ENCODE measurements at places on chromosomes 7 and 10.

DNA sequence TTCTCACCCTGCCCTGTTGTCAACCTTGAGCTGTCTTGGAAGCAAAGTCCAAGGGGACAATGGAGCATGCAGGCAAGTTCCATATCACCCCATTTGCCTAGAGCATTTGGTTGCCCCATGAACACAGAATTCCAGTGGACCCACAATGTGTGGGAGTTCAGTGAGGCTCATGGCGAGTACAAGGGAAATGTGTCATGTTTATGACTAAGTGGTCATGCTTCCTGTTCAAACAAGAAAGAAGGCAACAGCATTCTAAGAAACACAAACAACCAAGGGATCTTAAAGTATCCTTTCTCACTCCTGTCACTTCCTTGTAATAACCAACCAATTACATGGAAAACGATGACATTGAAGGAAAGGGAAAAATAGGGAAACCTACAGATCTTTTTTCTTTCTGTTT, 513.0 kb downstream of the INHBA start:
- no peak for DNase-seq

DNA sequence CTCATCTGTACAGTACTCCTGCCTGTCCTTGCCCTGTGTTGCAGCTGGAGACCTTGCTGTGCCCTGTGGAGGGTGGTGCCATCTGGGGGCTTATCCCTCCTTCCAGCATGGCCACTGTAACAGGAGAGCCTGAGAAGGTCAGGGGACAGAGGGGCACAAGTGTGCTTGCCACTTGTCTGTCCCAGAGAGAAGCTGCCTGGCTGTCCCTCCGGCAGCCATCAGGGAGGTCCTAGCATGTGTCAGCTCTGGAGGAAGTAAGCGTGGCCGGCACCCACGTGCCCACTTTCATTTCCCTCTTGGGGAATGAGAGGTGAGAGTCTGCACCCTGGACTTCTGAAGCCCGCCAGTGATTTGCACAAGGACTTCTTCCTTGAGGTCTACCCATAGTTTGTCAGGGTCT, 97.0 kb upstream of the PPIF start:
- no peak for DNase-seq

- DNase-seq: no peak
These were observed 383.2 kb downstream of the TCERG1L start for GRCh38 chr10:130928306-130928705.

- no peak for DNase-seq
These were observed 567.4 kb upstream of the PCDH15 start for GRCh38 chr10:55368467-55368866.

DNA sequence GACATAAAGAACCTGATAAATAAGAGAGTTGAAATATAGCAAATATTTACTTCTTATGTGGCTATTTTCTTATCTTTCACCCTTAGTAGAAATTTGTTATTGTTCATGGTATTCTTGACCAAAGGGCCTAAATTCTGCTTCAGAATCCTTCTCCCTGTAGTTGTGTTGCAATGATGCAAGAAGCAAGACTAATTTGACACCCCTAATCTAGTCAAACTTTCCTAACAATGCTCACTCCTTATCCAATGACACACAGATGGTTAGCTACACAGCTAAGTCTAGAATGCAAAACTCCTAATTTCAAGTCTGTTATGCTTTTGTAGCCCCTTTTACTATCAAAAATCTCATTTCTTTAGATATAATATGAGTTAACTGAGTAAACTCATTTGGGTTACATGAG, 56.1 kb downstream of the TWIST1 start:
- no peak for DNase-seq

DNA sequence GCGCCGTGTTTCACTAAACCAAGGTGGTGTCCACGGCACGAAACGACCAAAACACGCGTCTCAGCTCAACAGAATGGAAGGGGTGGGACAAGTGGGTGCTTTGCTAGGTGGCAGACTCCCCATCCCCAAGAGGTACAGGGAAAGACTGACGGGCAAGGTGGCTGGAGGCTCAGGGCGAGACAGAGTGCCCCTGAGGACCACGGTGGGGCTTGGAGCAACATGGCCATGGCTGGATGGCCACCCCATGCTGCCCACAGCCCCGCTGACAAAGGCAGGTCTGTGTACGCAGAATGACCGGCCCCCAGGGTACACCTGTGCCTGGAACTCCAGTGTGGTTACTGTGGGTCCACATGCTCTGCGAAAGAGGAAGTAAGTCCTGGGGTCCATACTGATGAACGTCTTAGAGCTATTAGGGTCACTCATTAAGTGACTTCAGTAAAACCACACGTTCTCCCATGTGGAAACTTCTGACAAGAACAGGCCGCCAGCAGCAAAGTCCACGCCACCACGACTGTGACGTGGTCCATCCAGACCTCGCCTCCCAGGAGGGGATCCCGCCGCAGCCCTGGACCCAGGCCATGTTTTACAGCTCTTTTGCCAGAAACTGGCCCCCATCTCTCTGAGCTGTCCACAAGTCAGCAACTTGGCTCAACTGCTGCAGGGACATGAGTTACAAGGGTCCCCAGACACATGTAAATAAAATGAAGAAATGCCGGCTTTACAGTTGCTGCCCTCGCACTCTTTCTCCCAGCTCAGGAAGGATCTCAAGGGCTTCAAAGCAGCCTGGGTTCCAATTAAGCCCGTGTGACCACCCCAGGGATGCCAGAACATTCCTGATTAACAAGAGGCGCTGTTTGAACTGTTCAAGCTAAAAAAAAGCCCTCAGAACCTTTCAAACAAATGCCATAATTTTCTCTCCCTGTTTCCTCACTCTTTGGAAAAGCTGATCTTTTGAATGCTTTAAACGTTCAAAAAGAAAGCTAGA, 66.8 kb downstream of the MAD1L1 start:
- no peak for DNase-seq

GRCh38 chr10:58755677-58756076, 243.0 kb downstream of the BICC1 start:
- no peak for DNase-seq

GRCh38 chr10:10881117-10881813, 136.4 kb upstream of the CELF2 start:
- DNase-seq: no peak

DNA sequence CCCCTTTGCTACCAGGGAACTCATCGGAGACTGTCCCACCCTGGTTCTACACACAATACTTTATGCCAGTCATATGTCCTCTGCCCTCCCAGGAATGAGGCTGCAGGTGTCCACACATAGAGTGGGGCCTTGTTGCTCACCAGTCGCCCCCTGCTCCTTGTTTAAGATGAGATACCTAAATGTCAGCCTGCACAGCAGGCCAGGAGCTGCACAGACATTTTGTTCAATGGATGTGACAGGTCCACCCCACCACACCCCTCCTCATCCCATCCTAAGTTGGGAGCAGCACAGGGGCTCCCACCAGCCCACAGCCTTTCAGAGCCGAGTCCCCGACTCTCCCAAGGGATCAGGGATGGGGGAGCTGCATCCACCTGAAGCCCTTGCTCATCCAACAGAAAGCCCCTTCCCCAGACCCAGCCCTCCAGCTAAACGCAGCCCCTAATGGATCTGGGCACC, 6.2 kb upstream of the GRID1 start:
- no peak for DNase-seq

DNA sequence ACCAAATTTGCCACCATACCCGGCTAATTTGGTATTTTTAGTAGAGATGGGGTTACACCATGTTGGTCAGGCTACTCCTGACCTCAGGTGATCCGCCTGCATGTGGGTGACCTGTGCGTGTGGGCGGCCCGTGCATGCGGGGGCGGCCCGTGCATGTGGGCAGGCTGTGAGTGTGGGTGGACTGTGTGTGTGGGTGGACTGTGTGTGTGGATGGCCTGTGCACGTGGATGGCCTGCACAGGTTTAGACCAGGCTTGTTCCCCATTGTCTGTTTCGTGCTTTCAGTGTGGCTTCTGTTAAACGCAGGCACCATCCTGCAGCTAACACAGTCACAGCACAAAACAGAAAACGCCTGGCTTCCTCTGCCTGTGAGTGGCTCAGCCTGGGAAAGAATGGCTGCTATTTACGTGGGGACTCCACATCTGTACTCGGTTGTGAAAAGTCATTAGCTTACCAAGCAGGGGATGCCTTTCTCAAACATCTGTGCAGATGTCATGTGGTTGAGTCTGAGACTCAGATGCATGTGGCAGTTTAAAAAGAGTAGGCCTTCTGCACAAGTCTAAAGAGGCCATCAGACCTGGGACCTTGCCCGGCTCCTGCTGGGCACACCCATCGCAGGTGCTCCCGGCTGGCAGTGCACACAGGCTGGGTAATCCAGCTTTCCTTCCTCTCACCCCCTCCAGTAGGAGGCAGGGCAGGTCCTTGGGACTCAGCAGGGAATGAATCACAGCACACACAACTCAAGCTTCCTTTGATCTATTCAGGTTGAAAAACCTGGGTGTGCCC, 91.6 kb downstream of the COBL start:
- DNase-seq: no peak

- no peak for DNase-seq
These were observed 101.0 kb downstream of the MYL10 start for GRCh38 chr7:101527844-101528667.

DNA sequence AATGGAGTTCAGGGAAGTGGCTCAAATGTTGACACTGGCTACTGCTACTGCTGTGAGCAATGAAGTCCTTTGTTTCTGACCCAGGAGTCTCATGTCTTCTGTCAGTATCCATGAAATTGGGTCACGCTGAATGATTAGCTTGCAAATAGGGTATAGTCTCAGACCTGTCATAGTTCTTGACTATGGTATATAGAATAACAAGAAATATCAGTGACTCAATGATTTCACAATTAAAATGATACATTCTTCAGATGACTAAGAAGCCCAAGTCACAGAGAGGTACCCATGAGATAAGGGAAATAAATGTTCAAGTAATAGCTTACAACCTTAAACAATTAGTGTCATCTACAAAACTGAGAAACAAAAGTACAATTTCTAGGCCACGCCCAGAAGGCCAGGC, 89.3 kb downstream of the LYZL2 start:
- DNase-seq: no peak

GRCh38 chr7:103851357-103851756, 138.1 kb downstream of the RELN start:
- DNase-seq: no peak

- no peak for DNase-seq
These were observed 116.6 kb downstream of the DOCK4 start for GRCh38 chr7:112089551-112089950.

- no peak for DNase-seq
These were observed 133.0 kb downstream of the VIPR2 start for GRCh38 chr7:159011722-159012022.

DNA sequence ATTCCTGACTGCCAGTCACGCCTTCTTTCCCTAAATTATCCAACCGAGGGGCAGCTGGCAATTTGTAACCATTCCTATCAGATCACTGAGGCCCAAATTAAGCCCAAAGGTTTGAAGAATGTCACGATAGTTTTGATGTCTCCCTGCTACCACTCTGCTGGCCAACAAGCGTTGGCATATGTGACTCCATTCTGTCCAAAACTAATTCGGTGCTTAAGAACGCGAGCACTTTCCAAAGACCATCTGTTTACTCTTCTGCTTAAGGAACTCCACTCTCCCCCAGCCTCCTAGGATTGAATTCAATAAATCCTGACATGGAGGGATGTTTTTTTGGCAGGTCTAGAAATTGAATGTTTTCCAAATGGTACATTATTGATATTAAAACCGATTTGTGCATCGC, 131.5 kb upstream of the CTBP2 start:
- DNase-seq: no peak

DNA sequence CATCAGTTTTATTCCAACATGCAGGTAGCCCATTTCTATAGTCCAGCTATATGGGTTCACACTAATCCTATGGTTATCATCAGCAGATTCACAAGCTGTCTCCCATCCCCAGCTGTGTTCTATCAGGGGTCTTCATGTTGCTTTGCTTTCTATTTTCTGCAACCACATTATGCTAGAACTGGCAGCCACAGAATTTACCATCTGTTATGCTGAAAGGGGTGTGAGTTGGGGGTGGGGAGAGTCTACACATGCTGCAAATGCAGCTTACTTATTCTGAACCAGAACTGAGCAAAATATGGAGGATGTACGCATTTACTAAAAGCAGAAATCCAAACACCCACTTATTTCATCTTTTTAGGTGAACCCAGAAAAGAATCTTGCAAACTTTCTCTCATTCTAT, 32.9 kb downstream of the SHTN1 start:
- DNase-seq: no peak

GRCh38 chr7:125197731-125198393, 268.2 kb upstream of the POT1 start:
- DNase-seq: no peak

DNA sequence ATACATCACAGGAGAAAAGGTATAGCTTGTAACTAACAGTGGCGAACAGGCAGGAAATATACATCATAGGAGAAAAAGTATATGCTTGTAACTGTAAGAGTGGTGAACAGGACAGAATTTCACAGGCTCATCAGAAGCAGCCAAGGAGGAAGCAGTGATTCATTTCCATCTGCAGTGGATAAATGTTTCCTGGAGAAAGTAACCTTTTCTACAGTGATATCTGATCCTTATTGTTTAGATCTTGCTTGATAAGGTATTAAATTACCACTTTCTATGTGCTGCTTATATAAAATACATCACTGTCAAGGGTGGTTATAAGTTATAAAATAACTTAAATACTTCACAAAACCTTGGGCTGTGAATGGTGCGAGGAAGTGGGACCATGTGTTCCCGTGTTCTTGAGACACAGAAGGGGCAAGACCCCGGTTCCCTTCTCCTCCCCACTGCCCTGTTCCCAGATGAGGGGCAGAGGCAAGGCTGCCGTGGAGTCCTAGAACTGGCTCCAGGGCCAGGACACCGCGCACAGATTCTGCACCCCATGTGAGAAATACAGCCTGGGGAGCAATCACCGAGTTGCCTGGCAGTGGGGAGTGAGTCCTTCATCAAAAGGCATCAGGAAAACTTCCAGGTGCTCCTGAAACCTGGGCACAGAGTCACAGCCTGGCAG, 135.2 kb downstream of the DIP2C start:
- DNase-seq: no peak

DNA sequence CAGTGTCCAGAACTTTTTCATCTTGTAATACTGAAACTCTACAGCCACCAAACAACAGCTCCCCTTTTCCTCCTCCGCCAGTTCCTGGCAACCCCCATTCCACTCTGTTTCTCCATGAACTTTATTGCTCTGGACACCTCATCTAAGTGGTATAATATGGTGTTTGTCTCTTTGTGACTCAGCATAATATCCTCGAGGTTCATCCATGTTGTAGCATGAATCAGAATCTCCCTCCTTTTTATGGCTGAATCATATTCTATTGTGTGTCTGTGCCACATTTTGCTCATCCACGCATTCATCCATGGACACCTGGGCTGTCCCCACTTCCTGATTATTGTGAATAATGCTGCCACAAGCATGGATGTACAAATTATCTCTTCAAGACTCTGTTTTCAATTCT, 124.4 kb upstream of the FGFR2 start:
- no peak for DNase-seq

DNA sequence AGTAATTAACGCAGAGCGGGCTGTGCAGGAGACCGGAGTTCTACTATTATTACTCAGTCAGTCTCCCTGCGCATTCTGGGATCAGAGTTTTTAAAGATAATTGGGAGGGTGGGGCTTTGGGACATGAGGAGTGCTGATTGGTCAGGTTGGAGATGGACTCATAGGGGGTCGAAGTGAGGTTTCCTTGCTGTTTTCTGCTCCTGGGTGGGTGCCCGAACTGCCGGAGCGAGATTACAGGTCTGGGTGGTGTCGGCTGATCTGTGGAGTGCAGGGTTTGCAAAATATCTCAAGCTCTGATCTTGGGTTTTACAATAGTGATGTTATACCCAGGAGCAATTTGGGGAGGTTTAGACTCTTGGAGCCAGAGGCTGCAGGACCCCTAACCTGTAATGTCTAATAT, 3.9 kb upstream of the LRRC27 start:
- no peak for DNase-seq
